Stomach (tissue), 19 donors: ENCODE measurements at places on chromosomes 16 and 17. TPM values are rescaled to one million over a fixed set of nuclear protein-coding genes. Genes with fewer than 3 reads are reported as not detected.
A peak's percentile ranks its signal among the peaks of the same experiment; 100 is the strongest.

DNA sequence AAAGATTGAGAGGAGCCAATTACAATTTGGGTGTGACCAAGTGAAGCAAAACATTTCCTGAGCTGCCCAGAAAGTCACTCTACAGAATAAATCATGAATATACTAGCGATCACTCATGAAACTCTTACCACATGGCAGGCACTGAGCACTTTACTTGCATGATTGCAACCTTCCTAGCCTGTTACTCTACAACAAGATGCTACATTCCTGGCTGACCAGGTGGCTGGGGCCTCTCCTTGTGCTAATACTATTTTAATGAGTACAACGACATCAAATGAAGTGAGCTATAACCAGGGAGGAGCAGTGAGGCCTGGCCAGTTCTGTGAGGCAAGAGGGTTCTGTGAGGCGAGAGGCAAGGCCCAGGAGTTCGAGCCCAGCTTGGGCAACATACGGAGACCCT, 75.2 kb downstream of the CPPED1 start:
- no peak overlapping the region for H3K27ac ChIP-seq
- DNase-seq: no peak
- H3K4me1 ChIP-seq: no peaks in the 10 kb centered on the region
- peaks cover 15% of the 10 kb centered on the region for H3K36me3 ChIP-seq
- no peak overlapping the region for H3K4me3 ChIP-seq
- H3K27me3 ChIP-seq: no peaks in the 10 kb centered on the region

DNA sequence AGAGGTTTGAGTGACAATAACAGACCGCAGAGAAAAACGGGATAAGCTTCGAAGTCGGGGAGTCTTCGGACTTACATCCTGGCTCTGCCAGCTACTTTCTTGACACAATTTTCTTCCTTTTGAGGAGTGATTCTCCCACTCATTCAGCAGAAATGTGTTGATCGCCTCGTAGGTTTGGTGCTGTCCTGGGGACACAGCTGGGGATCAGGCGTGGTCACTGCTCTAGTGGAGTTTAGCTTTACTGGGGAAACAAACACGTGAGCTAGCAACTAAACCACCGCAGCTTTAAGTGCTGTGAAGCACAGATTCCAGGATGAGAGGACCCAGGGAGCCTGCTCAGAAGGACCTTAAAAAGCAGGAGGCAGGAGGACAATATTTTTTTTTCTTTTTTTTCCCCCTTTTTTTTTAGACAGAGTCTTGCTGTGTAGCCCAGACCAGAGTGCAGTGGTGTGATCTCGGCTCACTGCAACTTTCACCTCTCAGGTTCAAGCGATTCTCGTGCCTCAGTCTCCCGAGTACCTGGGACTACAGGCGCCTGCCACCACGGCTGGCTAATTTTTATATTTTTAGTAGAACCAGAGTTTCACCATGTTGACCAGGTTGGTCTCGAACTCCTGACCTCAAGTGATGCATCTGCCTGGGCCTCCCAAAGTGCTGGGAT, 858 bp downstream of the NUBP1 start:
- peaks cover 38% of the 10 kb centered on the region for H3K4me1 ChIP-seq
- no peak for DNase-seq

DNA sequence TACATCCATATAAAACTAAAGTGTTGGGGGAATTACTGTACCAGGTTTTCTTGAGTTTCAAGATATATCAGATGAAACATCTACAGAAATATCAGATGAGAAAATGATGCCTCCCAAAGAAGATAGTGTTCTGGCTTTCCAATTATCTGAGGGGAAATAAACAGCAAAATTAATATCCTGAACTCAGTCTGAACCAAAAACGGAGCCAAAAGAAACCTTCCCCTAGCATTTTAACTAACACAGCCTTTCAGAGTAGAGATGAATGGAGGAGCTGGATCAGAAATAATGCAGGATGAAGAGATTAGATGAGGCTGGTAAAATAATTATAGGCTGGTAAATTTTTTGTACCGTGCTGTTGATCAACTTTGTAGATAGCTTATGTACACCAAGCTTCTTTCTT, 16.2 kb downstream of the ERCC4 start:
- no peaks in the 10 kb centered on the region for H3K27me3 ChIP-seq
- H3K27ac ChIP-seq: no peak overlapping the region
- DNase-seq: no peak
- H3K36me3 ChIP-seq: peaks cover 14% of the 10 kb centered on the region
- no peak overlapping the region for H3K4me3 ChIP-seq

GRCh38 chr16:29849505-29849904, 13.5 kb downstream of the CDIPT start:
- H3K27ac ChIP-seq: no peak overlapping the region
- no peaks in the 10 kb centered on the region for H3K27me3 ChIP-seq
- no peak for DNase-seq
- no peaks in the 10 kb centered on the region for H3K4me1 ChIP-seq
- peaks cover 34% of the 10 kb centered on the region for H3K36me3 ChIP-seq
- no peak overlapping the region for H3K4me3 ChIP-seq

Gene ESRP2
- total RNA-seq: 19.8 TPM

Gene DYNLRB2
- not detected for total RNA-seq

GRCh38 chr16:57694231-57694724, 328 bp upstream of the DRC7 start:
- H3K27me3 ChIP-seq: no peaks in the 10 kb centered on the region
- peak overlapping the region; percentile 35 for H3K27ac ChIP-seq
- no peak overlapping the region for H3K4me3 ChIP-seq
- no peaks in the 10 kb centered on the region for H3K36me3 ChIP-seq
- H3K4me1 ChIP-seq: no peaks in the 10 kb centered on the region
- DNase-seq: no peak

Gene CX3CL1
- total RNA-seq: 1.3 TPM

DNA sequence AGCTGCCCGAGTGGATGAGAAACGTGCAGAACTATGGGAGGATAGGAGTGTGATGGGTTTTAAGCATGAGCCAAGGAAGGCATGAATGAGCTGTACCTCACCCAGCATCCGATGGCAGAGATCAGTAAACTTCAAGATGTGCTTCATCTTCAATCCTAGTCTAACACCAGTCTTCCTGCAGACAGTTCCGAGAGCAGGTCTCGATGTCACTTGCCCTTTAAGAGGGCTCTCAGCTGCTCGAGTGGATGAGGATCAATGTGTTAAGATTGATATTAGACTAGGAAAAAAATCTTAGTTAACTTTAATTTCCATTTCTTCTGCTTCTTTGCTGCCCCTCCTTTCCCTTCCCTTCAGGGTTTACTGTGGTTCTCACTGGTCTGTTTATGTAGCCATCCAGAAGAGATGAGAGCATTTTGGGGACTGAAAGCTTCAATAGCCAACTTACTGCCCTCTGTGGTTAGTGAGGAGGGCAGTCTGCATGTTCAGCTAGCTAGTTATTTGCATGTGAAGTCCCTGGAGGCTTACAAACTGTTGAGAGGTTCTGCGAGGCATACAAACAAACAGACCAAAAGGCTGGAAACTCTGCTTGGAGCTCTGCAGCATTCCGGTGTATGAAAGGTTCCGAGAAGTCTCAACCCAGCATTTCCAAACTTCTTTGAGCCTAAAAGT, 15.3 kb downstream of the KLHL36 start:
- DNase-seq: no peak
- H3K27ac ChIP-seq: no peak overlapping the region
- no peaks in the 10 kb centered on the region for H3K27me3 ChIP-seq
- peaks cover 89% of the 10 kb centered on the region for H3K36me3 ChIP-seq
- H3K4me1 ChIP-seq: peaks cover 19% of the 10 kb centered on the region

DNA sequence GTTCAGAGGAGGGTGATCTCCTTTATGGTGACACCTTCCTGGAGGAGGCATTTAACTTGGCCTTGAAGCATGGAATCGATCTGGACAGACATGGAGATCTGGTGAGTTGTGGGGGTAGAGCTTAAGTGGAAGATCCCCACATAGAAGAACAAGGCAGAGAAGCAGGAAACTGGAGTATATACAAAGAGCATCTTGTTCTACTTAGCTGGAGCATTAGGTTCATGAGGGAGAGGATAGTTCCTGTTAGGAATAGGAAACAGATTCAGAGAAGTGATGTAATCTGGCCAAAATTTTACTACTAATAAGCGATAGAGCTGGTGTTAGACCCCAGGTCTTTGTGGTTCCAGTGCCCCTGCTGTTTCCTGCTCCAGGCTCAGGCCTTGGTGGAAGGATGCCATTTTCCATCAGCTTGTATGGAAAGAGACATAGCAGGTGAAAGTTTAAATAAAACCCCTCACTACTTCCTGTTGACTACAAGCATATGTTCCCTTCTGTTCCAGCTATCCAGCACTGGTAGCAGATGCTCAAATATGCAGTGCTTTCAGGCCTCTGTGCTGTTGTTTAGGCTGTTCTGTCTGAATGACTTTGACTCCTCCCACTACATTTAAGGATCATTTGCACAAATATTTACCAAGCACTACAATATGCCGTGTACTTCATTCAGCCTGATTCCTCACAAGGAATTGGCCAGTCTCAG, 9.4 kb downstream of the RPAIN start:
- H3K27ac ChIP-seq: no peak overlapping the region
- no peaks in the 10 kb centered on the region for H3K27me3 ChIP-seq

Gene DPEP3
- not detected for total RNA-seq

GRCh38 chr17:60525328-60525684, 736 bp downstream of the APPBP2 start:
- peaks cover 55% of the 10 kb centered on the region for H3K4me1 ChIP-seq
- H3K27me3 ChIP-seq: no peaks in the 10 kb centered on the region
- no peak for DNase-seq

Gene NPIPA3
- total RNA-seq: not detected

DNA sequence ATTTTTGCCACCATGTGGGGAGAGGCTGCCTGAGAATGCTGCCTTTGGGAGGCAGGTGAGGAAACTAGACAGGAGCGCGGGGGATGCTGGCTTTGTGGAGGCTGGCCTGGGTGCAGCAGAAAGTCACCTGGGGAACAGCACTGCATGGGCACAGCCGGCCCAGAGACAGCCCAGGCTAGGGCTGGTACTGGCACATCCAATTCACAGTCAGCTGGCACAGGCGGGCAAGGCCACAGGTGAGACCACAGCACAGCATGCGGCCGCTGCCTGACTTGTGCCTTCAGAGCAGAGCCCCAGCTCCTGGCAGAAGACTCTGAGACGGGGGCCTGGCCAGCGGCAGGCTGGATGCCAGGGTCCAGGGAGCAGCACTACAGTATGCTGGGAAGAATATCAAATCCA, 16.6 kb upstream of the PITPNM3 start:
- peaks cover 7% of the 10 kb centered on the region for H3K4me1 ChIP-seq
- H3K27ac ChIP-seq: no peak overlapping the region
- peaks cover 19% of the 10 kb centered on the region for H3K36me3 ChIP-seq
- no peaks in the 10 kb centered on the region for H3K27me3 ChIP-seq
- peak; percentile 22 for DNase-seq
- no peak overlapping the region for H3K4me3 ChIP-seq

DNA sequence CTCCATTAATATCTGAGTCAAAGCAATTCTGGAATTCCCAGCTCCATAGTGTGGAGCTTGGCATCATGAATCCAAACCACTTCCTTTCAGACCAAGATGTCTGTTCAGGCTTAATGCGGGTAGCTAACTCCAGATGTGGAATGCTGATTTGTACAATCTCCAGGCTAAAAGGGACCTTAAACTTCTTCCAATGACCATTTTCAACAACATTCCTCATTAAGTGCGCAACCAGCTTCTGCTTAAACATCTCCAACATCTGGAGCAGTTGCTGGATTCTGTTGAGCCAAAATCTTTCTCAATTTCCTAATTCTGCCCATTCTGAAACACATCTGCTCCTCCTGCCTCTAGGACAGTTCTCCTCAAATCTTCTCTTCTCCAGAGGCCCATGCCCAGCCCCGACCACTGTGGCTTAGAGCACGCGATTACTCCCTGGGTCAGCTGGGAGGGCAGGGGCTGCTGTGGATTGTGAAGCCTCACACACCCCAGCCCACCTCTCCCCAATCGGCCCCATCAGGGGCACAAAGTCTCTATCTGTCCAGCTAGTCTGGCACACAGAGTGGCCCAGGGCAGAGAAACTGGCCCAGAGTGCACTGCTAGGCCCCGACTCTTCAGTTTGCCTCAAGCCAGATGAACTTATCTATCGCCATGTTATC, 36.2 kb downstream of the ASPA start:
- no peak overlapping the region for H3K4me3 ChIP-seq
- H3K27me3 ChIP-seq: no peaks in the 10 kb centered on the region
- peaks cover 7% of the 10 kb centered on the region for H3K4me1 ChIP-seq
- H3K27ac ChIP-seq: peak overlapping the region; percentile 81
- H3K36me3 ChIP-seq: no peaks in the 10 kb centered on the region
- no peak for DNase-seq

DNA sequence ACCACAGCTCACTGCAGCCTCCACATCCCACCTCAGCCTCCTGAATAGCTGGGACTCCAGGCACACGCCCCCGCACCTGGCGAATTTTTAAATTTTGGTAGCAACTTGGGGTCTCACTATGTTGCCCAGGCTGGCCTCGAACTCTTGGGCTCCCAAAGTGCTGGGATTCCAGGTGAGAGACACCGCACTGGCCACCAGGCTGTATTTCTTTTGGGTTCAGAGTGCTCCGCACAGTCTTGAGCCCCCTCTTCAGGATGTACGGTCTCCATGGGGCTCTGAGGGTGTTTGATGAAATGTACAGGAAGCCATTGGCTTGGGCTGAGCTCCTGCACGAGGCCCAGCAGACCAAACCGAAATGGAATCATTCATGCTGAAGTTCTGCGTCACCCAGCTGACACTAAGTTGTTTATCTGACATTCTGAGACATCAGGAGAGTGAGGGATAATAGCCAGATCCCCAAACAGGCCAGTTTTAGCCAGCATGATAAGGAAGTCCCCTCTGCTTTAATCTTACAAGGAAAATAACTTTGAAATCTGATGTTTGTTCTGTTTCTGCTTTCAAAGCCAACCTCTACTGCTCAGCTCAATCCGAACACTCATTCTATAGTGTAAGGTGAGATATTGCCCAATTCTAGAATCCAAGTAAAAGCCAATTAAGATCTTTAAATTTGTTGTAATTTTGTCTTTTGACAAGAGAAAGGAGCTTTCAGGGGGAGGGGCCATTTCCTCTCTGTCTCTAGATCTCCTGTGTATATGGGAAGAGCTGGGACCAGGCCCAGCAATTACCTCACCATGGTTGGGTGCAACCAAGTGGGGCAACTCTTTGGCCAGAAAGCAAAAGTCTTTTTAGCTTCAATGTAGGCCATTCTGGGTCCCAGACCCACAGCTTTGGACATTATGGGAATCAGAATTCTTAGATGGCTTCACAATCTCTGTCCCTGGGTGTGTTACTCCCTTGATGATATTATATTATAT, 23.7 kb downstream of the GPR142 start:
- H3K36me3 ChIP-seq: no peaks in the 10 kb centered on the region
- no peak overlapping the region for H3K27ac ChIP-seq
- no peak for DNase-seq
- no peaks in the 10 kb centered on the region for H3K27me3 ChIP-seq

- no peak overlapping the region for H3K27ac ChIP-seq
- no peaks in the 10 kb centered on the region for H3K4me1 ChIP-seq
- no peaks in the 10 kb centered on the region for H3K27me3 ChIP-seq
- no peak for DNase-seq
- no peak overlapping the region for H3K4me3 ChIP-seq
Observed at GRCh38 chr17:28623696-28624095, 9.7 kb upstream of the RSKR start.

Gene PRSS21
- total RNA-seq: not detected

Gene EVI2B
- total RNA-seq: 21.3 TPM
